ENCODE measurements at places on chromosomes 4 and X.

GRCh38 chr4:149238097-149238496, 577.5 kb downstream of the IQCM start:
- DNase-seq = no peak

DNA sequence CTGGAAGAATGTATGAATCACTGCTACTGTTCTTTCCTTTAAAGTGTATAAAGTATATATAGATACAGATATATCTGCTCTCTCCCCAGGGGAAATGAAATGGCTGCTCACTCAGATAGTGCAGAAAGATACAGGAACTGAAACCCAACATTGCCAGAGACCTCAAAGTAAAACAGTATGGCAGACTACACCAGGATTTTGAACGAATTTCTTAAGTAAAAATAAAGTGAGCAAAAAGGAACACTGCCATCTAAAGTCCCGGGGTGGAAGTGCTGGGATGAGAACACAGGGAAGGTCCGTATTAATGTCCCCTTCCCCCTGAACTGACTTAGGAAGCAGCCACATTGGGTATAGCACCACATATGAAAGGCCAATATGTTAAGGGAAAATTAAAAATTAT, 93.4 kb downstream of the TMA16 start:
- DNase-seq = no peak

DNA sequence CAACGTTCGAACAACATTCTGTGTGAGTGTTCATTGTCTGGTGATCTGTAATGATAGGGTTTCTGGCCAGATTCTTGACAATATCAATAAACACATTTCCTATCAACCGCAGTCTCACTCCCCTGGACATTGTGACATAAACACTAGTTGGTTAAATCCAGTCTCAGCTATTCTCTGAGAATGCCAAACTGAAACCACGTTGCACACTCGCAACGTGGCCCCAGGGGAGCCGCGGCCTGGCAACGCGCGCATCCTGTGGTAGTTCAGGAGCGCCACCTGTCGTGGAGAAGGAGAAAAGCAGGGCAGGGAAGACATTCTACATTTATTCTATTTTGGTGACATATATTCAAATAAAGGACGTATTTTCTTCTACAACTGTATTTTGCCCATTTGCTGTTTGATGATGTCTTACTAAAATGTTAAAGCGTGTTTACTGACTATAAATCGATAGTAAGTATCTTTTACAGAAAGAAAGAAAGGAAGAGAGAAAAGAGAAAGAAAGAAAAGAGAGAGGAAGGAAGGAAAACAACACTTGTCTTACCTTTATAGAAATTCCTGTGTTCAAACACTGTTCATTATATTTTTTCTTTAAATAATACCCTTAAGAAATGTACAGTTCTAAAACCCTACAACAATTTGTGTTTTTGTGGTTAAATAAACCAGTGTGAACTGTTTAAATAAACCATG, 738.3 kb upstream of the FRG1 start:
- DNase-seq = peak; percentile 54

- no peak for DNase-seq
Measured at GRCh38 chrX:45868425-45868824, 667.7 kb upstream of the DIPK2B start.

DNA sequence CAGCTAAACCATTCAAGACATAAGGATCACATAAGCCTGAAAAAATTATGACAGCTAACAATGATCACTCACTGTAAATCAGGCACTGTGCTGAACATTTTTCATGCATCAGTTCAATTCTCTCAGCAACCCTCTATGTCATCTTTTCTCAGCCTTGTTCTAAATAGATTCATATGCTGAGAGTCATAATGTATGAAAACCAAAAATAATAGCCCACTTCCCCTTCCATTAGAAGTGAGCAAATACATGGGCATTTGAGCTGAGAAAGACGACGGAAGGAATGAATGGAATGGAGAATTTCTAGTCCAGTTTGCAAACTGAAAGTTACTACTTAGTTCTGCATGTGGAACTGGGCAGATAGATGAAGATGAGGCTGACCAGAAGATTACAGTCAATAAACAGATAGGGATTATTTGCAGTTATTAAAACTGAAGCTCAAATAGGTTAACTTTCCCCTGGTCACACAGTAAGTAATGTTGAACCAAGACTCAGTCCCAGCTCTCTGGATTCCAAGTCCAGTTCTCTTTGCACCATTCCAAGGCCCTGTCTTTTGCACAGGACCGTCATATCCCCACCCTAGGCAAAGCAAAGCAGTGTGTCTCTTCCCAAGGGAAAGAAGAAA, 1.6 kb upstream of the SH3RF1 start:
- no peak for DNase-seq

DNA sequence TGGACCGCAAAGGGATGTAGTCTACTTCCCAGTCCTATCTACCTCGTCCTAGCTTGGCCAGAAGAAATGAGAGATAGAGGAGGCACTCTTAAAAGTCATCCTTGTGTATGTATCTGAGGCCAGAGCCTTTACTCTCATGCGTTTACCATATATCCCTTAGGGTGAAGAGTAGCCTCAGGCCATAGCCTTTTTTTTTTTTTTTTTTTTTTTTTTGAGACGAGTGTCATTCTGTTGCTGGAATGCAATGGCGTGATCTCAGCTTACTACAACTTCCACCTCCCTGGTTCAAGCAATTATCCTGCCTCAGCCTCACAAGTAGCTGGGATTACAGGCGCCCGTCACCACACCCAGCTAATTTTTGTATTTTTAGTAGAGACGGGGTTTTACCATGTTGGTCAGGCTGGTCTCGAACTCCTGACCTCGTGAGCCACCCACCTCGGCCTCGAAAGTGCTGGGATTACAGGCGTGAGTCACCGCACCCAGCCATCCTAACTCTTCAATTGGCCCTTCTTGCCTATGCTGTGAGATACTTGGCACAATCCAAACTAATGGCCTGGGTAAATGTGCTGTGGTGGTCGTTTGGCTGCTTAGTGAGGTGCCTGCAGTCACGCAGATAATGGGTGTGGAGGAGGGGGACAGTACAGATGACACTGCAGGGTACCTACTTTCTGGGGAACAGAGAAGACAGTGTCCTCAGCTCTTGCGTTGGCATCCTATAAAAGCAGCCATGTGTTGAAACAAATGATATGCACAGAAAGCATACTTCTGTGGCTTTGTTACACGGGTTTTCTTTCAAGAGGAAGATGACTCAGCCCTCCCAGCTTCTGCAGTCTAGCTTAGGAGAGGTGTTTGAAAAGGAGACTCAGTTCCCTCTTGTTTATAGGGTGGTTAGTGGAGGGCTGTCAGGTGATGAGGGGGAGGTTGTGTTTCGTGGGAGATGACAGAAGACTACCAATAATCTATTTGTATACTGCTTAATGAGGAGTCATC, 10.4 kb upstream of the DGAT2L6 start:
- DNase-seq = no peak

- no peak for DNase-seq
Measured at GRCh38 chrX:77561372-77561771, 114.2 kb downstream of the FGF16 start.

DNA sequence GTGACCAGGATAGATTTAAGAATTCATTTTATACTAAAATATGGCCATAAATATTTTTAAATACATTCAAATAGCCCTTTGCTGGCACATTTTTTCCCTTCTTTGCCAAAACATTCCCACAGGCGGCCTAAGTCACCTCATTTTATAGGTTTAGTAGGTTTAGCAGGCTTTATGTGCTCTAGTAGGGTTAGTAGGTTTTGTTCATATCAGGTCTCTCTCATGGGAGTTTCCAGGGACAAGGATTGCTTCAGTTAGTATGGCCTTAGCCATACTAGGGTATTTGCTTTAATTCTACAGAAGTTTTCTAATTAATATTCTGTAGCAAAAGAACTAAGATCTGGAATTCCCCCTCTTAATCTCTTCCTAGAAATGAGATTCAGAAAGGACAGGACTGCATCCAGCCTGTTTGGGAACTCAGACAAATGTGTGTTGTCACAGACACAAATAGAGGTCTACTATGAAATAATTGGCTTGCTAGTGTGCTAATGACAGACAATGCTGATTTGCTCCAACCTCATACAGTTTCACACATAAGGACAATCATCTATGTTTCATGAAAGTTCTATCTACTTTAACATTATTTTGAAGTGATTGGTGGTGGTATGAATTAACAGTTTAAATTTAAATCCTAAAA, 772 bp upstream of the MTTP start:
- no peak for DNase-seq

DNA sequence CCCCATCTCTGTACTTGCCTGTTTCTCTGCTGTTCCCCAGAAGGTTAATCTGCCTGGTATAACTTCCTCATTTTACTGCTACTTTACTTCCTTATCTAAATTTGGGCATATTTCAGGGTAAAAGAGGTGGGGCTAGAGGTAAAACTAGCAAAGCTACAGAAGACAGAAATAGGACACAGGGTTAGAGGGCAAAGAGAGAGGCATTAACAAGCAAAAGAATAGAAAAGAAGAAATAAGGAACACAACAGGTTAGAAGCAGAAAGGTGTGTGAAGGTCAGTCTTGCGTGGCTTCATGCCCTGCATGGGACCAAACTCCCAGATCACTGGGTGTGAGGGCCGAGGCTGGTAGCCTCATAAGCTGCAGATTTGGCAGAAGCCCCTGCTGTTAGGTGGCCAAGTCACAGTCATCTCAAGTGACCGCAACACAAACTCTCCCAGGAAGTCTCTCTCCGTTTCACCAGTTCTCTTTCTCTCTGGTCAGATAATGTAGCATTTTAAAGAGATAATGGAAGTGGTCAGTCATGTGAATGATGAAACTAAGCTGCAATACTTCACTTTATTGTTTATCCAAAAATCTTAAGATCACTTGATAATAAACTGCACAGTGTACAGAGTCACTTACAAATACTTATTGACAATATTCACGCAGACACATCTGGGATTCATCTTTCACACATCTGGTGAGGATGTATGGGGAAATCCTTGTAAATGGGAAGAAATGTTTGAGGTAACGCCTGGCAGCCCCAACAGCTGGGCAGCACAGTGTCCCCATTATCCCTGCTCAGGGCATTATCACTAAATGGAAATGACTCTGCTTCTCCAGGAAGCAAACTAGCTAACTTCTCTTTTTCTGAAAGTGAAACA, 16.4 kb downstream of the TMEM154 start:
- no peak for DNase-seq

GRCh38 chr4:6123976-6124375, 76.4 kb downstream of the JAKMIP1 start:
- no peak for DNase-seq

DNA sequence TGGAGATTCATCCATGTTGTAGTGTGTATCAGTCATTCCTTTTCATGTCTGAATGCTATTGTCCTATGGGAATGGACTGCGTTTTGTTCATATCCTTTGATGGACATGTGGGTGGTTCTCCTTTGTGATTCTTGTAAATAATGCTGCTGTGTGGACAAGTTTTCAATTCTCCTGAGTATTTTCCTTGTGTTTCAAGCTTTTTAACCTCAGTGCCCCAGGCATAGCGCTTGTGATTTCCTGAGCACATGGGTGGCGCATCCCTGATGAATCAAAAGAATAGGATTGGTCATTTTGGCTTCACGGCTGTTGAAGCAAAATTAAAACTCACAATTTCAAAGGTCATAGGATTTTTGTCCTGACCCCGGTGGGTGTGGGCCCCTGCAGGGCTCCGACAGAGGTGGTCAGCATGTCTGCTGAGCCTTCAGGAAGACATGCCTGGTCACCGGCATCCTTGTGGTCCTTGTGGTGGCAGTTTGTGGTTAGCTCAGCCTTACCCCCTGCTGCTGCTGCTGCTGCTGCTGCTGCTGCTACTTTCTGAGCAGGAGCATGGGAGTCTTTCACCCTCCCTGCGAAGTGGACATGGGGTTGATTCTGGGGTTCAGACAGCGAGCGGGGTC, 30.0 kb downstream of the SHROOM2 start:
- DNase-seq = no peak

DNA sequence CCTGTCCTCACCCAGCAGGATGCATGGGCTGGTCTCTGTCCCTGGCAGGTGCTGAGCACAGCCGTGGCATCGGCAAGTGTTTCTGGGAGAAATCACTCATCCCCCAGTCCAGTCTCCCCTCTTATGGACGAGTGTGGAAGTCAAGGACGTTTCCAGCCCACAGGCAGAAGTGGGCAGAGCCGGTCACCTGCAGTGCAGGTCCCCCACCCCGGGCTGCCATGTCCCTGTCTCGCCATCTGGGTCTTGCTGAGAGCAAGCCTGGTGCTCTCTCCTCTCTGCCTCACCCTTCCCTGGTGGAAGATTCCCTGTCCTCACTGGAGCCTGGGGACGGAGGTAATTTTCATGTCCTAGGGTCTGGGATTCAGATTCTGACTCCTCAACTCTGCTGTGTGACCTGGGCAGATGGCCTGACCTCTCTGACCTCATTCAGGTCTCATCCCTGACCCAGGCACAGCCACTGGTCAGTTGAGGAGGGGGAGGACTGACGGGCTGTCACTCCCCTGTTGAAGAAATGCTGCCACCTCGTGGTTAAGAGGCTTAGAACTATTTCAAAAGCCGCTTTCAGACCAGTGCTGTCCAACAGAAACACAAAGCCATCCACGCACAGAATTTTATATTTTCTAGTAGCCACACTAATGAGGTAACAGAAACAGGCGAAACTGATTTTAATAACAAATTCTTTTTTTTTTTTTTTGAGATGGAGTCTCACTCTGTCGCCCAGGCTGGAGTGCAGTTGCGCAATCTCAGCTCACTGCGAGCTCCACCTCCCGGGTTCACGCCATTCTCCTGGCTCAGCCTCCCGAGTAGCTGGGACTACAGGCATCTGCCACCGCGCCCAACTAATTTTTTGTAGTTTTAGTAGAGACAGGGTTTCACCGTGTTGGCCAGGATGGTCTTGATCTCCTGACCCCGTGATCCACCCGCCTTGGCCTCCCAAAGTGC, 1.8 kb downstream of the CPZ start:
- DNase-seq = peak; percentile 46

DNA sequence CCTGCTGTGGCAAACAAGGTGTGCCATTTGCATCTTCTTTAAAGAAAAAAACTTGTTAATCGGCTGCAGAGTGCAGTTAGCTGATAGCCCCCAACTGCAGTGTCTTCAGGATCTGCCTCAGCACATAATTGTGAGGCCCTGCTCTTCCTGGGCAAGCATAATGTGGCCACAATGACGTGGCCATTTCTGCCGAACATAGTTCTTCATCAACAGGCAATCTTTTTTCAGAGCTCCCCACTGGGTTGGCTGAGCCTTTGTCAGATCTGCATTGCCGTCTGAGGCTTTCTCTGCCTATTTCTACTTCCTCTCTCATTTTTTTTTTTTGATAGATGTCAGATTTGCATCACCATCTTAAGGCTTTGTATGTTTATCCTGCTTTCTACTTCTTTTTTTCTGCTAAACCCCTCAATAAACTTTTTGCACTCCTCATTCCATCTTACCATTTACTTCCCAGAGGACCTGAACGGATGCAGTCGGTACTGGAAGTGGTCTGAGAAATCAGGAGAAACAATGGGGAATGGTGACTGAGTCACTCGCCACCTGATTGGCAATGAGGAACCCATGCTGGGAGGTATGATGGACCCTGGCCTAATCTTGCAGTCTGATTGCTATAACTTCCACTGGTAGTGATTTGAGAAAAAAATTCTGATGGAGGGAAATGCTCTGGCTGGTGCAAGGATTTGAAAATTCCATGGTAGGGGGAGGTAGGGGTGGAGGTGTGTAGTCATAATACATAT, 21.2 kb upstream of the TAB3 start:
- DNase-seq = no peak

DNA sequence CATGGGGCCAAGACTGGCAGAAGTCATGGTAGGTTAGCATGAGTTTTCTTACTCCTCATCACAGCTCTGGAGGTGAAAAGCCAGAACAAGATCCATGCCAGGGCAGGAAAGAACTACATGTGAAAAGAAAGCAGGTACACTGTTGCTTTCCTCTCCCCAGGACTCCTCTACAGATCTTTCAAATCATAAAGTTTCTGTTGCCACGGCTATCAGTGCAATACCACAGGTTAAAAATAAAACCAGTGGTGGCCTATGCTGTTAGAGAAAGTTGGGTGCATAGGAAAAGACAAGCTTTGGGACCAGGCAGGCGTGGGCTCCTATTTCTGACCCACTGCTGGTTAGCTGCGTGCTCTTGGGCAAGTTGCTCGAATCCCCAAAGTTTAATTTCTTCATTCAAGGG, 81.4 kb downstream of the SH3RF1 start:
- DNase-seq = no peak

All from body of pancreas (tissue), 4 donors.